ENCODE measurements at places on chromosomes 5 and 9.
A peak's percentile ranks its signal among the peaks of the same experiment; 100 is the strongest.

DNA sequence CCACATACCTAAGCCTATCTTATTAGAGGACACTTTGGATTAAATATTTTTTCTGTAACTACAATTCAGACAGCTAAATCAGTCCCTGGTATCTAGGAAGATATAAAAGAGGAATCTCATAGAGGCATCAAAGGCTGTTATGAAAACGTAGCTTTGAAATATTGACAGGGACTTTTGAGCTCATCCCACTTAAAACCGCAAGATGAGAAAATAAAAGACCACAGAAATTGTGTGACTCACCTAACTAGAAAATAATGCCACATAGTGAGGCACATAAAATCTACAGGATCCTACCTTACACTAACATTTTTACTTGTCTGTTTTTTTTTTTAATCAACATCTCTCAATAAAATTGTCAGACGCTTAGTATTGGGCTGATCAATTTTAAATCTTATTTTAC lies 686.5 kb upstream of the COX7C start:
- DNase-seq: no peak

GRCh38 chr5:176897263-176897662 lies 1.9 kb downstream of the HK3 start:
- no peak for DNase-seq

DNA sequence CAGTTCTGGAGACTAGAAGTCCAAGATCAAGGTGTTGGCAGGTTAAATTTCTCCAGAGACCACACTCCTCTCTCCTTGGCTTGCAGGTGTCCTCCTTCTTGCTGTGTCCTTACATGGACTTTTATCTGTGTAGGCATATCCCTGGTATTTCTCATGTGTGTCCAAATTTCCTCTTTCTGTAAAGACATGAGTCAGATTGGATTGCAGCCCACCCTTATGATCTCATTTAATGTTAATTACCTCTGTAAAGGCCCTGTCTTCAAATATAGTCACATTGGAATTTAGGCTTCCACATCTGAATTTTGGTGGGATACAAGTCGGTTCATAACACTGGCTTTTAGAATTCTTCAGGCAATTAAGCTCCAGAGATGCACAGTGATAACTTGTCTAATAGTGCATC lies 322.2 kb upstream of the GRIA1 start:
- no peak for DNase-seq

DNA sequence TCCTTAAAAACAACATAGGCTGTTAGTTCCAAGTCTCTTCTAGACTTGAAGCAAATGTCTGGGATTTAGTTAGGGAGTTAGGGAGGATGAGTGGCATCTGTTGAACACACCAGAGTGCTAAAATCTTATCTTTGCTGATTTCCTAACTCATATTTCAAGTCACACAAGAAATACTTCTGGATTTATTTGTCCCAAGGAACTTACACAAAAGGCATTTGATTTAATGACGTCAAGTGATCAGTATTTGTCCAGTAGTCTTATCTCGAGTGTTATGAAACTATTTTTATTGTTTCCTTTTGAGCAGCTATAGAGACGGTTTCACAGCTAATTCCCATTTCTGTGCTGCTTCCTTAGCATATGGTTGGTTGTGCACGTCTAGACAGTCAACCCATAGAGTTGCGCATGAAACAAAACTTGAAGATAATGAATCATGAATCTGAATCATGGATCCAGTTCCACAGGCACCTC lies 140.5 kb upstream of the TUT7 start:
- no peak for DNase-seq

GRCh38 chr5:32828492-32828891 lies 117.4 kb downstream of the NPR3 start:
- DNase-seq: no peak

DNA sequence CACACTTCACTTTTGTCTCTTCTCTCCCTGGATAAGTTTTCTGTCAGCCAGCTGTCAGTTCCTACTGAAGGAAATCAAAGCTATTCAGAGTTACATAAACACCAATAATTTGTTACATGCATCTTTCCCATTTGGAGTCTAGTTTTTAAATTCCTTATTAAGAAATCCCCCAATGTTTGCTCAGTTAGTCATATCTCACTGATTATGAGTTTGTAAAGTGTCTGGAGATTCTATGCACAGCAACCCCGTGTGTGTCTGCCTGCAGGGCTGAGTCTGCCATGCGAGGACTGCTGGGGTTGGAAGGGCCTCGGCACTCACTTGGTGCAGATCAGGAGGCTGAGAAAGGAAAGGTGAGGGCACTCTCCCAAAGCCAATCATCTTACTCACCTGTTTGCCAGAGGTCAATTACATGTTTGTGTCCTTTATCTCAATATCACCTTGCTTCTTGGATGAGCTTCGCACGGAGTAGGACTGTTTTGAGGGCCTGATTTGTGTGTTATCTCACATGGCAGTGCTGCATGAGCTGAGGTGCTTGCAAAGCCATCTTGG lies 3.3 kb downstream of the ANKRD34B start:
- no peak for DNase-seq

GRCh38 chr9:82116556-82116955 lies 128.0 kb downstream of the SPATA31D1 start:
- no peak for DNase-seq

DNA sequence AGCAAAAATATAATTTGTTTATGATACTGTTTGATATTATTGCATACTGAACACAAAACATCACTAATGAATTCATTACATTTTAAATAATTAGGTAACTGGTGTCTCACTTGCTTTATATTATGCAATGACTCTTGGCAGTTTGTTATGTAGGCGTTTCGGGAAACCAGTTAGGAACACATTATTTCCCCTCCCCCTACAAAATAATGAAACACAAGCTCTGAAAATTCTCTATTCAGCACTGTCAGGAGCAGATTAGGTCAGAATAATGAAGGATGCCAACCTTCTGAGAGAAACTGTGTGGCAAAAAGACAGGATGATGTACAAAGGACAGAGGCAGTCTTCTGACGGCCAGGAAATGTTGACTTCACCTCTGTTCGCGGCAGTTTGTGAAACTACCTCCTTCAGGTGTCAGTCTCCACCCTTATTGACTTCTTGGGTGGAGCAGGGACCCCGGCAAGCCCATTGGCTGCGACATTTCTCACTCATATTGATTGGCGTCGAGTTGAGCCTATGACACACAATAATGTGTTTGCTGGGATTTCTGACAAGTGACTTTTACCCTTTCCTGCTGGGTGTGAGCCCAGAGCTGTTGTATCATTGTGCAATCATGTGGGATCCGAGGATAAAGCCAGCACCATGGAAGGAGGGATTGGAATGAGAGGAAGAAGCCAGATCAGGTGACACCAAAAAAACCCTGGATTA lies 33.9 kb downstream of the SH3PXD2B start:
- no peak for DNase-seq

DNA sequence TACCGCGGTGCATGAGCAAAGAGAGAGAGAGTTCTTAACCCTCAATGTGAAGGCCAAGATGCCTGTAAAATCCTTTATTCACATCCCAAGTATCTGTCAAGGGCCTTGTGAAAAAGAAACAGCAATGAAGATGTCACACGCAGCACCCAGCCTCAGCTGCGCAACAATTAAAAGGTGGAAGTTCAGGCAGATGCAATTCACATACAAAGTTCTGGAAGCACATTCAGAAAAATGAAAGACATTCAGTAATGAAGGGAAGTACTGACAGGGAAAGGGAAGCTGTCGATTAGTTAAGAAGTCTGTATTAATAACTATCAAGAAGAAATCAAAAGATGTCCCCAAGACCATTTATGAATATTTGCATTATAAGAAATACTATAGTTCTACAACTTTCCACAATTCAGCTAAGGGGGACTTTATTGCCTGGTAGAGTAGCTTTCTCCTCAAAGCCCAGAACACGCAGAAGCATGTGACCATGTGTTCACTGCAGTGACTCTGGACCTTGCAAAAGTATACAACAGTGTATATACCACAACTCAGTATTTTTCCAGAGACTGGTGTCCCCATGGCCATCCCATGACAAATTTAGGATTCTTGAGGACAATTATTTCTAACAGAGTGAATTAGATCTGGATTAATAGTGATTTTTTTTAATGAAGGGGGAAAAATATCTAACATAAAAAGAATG lies 137.5 kb downstream of the CDK5RAP2 start:
- DNase-seq: no peak

- DNase-seq: no peak
These were observed 170.3 kb upstream of the RAD23B start for GRCh38 chr9:107112707-107113243.

GRCh38 chr5:82165740-82166530 lies 112.2 kb downstream of the RPS23 start:
- DNase-seq: peak; percentile 22

DNA sequence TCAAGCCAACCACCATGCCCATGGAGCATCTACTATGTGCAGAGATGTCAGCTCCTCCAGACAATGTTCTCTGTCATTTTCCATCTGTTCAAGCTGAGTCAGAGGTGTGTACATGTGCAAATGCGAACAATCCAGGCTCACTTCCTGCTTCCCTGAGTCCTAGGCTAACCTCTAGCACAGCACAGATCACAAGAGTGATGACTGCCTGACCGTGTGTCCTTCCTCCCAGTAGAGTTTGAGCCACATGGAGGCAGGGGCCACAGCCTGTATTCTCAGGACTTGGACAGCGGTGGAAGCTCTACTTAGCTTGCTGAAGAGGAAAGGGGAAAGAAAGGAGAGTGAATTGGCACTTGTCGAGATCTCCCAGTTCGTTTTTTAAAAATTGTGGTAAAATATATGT lies 87.2 kb downstream of the KCNIP1 start:
- no peak for DNase-seq

GRCh38 chr5:50365426-50366251 lies 75.4 kb downstream of the EMB start:
- no peak for DNase-seq

GRCh38 chr5:545641-546375 lies 21.6 kb upstream of the SLC9A3 start:
- DNase-seq: no peak

GRCh38 chr5:76626738-76627137 lies 3.5 kb upstream of the F2RL2 start:
- DNase-seq: peak; percentile 14

DNA sequence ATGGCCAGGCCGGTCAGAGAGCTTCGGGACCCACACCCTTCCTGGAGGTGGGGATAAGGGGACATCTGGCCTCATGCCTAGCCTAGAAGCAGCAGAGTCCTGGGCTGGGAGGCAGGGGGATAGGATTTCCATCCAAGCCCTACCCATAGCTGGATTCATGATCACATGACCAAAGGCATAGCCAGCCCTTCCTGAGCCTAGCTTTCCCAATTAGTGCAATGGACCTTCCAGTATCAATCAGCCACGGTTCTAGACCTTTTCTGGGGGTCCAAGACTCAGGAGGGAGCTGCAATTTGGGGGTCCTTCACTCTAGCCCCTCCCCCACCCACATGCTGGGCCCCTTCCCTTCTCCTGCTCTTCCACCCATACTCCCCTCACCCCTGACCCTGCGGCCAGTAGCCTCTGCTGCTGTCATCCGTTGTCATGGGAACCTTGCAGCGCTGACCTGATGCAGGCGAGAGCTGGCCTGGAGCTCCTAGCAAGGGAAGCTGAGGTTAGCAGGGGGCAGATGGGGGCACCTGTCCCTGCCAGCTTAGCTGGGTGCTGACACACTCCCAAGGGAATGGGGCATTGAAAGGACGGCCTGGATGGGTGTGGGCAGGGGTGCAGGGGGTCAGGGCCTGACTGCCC lies 44.6 kb downstream of the CXXC5 start:
- DNase-seq: no peak

GRCh38 chr9:8457055-8457454 lies 657.5 kb upstream of the DMAC1 start:
- no peak for DNase-seq

- no peak for DNase-seq
These were observed 84.9 kb downstream of the SLC28A3 start for GRCh38 chr9:84255696-84256095.

DNA sequence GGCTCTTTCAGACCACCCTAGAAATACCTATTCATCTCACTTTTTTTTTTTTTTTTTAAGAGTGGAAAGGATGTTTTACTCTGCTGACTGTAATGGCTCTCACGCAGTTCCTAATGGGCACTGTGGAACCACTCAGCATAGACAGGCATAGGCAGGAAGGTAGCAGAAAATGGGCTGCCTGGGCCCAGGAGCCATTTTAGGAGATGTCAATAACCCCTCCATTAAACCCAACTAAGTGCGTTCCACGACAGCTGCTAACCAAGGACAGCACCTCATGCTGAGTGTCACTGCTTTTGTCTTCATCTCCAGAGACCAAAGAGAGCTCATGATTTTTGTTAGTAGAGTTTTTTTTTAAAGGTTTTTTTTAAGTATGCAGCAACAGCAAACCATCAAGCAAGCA lies 15.3 kb downstream of the MAP1B start:
- DNase-seq: no peak

- DNase-seq: no peak
These were observed 344.8 kb downstream of the MTRR start for GRCh38 chr5:8213701-8214240.

- no peak for DNase-seq
These were observed 174.6 kb upstream of the IL12B start for GRCh38 chr5:159504857-159505304.

- no peak for DNase-seq
These were observed 47.9 kb upstream of the ST8SIA4 start for GRCh38 chr5:100950985-100951384.

DNA sequence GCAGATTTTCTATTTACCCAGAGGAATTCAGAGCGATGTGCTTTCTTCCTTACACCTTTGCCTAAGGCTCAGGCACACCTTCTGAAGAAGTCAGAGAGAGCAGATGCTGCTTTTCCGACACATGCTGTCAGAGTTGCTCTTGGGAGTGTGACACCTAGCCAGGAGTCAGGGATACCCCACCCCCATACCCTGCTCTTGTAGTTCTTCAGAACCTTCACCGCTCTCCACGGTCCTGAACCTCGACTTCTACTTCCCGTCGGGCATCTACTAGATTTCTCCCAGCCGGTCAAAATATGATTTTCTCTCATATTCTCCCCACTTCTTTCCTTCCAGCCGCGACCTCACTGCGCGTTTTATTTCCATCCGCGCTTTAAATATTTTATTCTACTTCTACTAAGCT lies 1.7 kb downstream of the GRIN3A start:
- DNase-seq: no peak

GRCh38 chr9:11199335-11199734 lies 586.5 kb upstream of the PTPRD start:
- DNase-seq: no peak

Data from effector memory CD8-positive, alpha-beta T cell (primary cell).